ENCODE measurements at places on chromosomes 11 and 22. TPM values are rescaled to one million over a fixed set of nuclear protein-coding genes. Genes with fewer than 3 reads are reported as not detected.

- no peak for DNase-seq
Measured at GRCh38 chr11:117647872-117648271, 149.1 kb downstream of the DSCAML1 start.

PLEKHB1 gene
- not detected for total RNA-seq

CNIH2 gene
- total RNA-seq = 6.0 TPM

DNA sequence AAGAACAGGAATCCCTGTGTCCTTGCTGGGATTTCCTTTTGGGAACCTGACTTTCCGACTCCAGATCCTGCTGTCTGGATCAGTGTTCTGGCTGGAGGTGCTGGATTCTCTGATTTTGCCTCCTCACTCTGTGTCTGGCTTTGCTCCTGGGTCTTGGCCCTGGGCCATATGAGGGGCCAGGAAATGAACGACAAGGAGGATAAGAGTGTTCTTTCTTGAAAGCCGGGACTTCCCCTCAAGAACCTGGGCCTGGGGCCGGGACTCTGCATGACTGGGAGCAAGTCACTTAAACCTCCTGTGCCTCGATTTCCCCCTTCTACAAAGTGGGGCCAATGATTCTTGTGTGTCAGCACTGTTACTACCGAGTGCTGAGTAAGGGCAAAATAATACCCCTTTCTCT, 2.9 kb upstream of the MYO7A start:
- DNase-seq = no peak

GRCh38 chr22:33842421-33843094, 77.7 kb downstream of the LARGE1 start:
- DNase-seq = no peak

GRCh38 chr11:133726542-133726941, 118.8 kb downstream of the SPATA19 start:
- no peak for DNase-seq

KCNE3 gene
- total RNA-seq = 1.9 TPM

ADM gene
- 102 TPM for total RNA-seq

DNA sequence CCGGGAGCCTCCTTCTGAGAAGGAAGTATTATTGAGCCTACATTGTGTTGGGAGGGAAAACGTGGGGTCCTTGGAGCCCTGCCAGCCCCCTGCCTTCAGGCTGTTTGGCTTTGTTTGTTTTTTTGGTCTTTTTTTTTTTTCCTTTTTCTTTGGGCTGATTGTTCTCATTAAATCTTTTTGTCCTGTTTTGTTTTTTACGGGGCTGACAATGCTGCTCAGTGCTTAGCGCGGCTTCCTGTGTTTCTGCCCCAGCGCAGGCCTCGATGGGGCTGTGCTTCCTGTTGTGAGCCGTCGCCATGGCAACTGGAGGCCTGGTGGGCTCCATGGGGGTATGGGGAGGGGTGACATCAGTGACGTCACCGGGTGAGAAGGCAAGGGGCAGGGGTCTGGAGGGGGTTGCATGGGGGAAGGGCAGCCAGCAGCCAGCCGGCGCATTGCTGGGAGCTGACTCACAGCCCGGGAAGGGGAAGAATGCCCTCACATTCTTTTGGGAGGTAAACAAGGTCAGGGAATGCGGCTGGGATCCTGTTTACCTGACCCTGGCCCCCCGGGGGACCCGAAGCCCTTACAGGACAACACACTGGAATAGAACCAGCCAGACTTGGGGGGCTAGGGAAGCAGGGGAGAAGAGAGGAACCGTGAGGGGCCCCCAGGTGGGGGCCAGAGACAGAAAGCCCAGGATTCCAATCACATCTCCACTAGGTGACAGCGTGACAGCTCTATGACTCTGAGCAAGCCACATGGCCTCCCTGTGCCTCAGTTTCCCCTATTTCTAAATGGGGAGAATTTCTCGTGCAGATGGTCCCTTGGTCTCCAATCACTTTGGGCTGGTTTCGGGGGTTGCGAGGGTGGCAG, 22.2 kb upstream of the CBX7 start:
- peak; percentile 89 for DNase-seq

DNA sequence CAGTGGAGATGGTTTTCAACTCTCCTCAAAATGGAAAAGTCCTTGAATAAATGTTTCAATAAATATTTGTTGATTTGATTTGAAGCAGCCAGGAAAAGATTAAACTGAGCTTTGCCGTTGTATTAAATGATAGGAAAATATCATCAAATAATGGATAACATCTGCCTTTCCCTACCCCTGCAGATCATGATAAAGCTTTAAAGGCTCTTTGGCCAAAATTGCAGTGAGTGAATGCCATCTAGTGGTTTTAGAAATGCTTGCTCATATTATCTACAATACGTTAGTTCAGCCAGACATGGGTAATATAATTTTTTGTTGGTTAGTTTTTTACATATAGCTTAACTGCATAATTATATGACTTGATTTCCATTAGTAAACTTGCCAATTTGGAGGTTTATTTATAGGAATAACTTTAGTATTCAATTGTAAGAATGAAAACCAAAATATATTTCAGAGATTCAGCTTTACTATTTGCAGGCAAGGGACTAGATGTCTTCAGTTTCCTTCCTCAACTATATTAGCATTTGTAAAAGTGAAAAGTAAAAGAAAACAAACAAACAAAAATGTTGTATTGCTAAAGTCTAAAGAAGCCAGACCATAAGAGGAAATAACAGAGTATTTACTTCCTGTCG, 159.2 kb downstream of the MSANTD4 start:
- peak; percentile 25 for DNase-seq

- DNase-seq = no peak
Measured at GRCh38 chr11:16321148-16321547, 35.2 kb downstream of the SOX6 start.

HTR3A gene
- not detected for total RNA-seq

- no peak for DNase-seq
Measured at GRCh38 chr22:43879901-43880540, 11.8 kb downstream of the PNPLA5 start.

GRCh38 chr11:125338886-125339811, 156.9 kb downstream of the FEZ1 start:
- no peak for DNase-seq

GRCh38 chr11:116981266-116981885, 116.9 kb downstream of the SIK3 start:
- no peak for DNase-seq

- DNase-seq = no peak
Measured at GRCh38 chr22:25726241-25726640, 15.7 kb upstream of the MYO18B start.

DNA sequence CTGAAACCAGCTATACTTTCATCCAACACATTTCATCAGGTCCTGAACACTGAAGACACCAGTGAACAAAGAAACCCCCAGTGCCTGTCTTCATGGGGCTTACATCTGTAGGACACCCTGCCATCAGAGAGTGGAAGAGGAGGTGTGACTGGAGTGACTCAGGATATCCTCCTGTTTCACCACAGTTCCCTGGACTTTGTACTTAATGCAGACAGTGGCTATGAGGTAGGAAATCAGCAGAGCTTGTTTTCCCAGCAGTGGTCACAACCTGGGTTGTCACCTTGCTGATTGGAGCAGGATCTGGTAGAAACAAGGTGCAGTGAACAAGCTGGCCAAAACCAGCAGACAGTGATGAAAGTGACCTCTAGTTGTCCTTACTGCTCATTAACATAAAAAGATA, 128.8 kb downstream of the KIRREL3 start:
- no peak for DNase-seq

GRCh38 chr11:101478587-101479369, 105.0 kb downstream of the TRPC6 start:
- DNase-seq = no peak

CCDC88B gene
- 2.8 TPM for total RNA-seq

CASP1 gene
- 16.6 TPM for total RNA-seq

- DNase-seq = no peak
Measured at GRCh38 chr11:1168721-1169161, 11.0 kb downstream of the MUC5AC start.

DNA sequence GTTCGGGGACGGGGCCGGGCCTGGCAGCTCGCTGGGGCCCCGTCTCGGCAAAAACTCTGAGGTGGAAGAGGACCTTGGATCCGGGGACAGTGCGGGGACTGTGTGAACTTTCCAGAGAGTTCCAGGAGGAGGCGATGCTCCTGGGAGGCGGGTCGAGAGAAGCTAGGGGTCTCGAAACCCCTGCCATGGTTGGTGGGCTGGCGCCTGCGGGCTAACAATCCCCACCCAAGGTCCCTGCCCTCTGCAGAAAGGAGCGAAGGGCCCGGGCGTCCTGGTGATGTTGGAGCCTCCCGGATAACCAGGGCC, 4.7 kb upstream of the GRK2 start:
- no peak for DNase-seq

GRCh38 chr11:76162336-76163288, 43.7 kb downstream of the WNT11 start:
- DNase-seq = no peak

DNA sequence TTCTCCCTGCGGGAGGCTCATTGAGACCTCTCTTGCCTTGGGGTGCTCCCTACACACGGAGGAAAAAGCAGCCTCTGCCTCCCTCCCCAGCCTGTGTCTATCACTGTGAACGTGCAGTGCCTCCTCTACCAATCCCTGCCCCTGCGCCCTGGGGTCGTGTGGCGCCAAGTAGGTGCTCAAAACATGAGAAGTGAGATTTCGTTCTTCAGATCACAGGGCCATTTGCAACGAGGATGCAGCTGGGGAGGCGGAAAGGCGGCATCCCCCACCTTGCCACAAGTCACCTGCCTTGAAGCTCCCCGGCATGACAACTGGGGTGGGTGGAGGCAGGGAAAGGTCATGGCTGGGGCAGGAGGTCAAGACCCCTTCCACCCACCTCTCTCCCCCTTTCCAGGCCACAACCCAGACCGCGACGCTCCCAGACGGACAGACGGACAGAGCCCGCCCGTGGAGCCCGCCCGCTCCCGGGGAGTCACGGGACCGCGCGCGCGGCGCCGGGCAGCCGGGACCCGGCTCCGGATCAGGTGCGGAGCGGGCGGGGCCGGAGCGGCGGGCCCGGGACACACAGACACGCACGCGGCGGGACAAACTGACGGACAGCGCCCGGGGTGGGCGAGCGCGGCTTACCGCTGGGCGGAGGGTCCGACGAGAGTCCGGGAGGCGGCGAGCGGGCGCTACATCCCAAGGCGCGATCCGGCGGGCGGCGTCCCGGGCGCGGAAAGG, 485 bp downstream of the KCNJ4 start:
- DNase-seq = no peak

PRR14L gene
- total RNA-seq = 8.4 TPM

OSBPL5 gene
- 25.2 TPM for total RNA-seq

OR6A2 gene
- total RNA-seq = 0.24 TPM

DNA sequence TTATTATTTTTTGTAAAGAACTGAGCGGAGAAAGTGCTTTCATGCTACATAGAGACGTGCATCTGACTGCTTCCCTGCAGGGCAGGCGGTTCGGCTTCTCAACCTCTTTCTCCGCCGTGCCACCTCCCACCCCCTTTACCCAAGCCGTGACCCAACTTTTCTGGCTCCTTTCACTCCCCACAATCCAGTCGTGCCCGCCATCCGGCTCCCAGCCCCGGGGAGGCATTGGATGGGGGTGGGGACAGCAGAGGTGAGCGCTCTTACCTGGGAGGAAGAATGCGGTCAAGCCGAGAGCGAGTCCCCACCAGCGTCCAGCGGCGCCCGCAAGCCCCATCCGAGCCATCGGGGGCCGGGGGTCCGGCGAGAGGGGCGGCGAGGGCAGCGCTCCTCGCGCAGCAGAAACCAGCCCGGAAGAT, 781 bp downstream of the NECTIN1 start:
- DNase-seq = no peak

- DNase-seq = no peak
Measured at GRCh38 chr22:17119481-17120202, 1.5 kb downstream of the TMEM121B start.

DNA sequence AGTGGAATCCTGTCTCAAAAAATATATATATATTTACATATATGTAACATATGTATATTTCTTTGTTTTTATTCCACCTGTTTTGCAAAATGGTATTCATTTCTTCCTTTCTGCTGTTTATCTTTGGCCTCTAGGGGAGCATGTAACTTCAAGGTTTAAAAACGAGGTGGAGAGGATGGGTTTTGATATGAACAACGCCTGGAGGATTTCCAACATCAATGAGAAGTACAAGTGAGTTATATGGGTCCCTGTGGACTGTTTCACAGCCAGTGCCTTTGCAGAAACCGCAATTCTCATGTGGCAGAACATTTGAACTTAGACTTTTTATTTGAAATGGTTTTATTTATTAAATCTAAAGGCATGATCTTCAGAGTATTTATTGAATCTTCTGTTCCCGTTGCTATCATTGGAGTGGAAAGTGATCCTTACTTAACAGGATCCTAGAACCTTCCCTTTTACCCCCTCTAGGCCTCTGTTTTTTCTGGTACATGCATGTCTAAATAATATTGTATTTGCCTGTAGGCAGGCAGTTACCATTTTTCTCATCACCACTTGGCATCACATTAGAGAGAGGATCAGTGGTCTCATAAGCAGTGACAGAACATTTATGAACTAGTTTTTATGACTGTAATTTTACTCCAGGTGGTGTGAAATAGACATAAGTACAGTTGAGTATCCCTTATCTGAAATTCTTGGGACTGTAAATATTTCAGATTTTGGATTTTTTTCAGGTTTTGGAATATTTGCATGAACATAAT, 81.5 kb upstream of the HORMAD2 start:
- DNase-seq = no peak

DNA sequence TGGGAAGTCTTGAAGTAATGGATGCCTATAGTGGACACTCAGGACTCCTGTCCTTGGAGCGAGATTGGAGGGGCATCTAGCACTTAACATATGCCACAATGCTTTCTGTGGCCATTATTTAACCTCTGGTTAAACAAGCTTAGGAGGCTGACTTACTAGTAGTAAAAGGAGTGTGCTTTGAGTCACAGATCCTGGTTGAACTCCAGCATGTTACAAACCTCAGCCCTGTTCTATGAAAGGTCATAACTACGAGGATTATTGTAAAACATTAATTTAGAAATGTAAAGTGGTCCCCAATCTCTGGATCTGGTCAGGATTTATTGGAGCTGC, 1.1 kb upstream of the LBHD1 start:
- DNase-seq = no peak

- no peak for DNase-seq
Measured at GRCh38 chr22:42772647-42773046, 52.0 kb upstream of the A4GALT start.

PNPLA3 gene
- 7.6 TPM for total RNA-seq
